Activated naive CD4-positive, alpha-beta T cell treated with anti-CD3 and anti-CD28 coated beads for 36 hours (primary cell): ENCODE measurements at places on chromosomes 2 and 18. TPM values are rescaled to one million over a fixed set of nuclear protein-coding genes. Genes with fewer than 3 reads are reported as not detected.

FAM237A gene
- not detected for total RNA-seq

DSG1 gene
- not detected for total RNA-seq

GREB1 gene
- 0.42 TPM for total RNA-seq

LYPD6B gene
- not detected for total RNA-seq

STK39 gene
- total RNA-seq: 43.1 TPM

EFR3B gene
- 0.41 TPM for total RNA-seq

HNMT gene
- total RNA-seq: not detected

DNA sequence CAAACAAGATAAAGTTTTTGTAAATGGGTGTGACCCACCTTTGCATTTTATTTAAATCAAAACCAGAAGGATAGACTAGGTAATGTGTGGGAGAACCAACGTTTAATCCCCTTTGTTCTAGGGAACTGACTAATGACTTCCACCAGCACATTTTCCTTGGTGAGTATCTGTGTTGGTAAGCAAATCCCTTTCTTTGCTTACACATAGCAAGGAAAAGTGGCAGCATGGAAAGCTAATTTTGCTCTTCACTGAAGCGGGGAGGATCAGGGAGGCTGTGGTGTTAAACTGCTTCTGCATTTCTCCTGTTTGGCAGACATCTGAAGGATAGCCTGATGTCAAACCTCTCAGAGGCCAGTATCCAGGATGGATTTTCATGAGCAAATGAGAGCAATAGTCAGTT, 331.1 kb downstream of the PTPRM start:
- no peak for DNase-seq

DNA sequence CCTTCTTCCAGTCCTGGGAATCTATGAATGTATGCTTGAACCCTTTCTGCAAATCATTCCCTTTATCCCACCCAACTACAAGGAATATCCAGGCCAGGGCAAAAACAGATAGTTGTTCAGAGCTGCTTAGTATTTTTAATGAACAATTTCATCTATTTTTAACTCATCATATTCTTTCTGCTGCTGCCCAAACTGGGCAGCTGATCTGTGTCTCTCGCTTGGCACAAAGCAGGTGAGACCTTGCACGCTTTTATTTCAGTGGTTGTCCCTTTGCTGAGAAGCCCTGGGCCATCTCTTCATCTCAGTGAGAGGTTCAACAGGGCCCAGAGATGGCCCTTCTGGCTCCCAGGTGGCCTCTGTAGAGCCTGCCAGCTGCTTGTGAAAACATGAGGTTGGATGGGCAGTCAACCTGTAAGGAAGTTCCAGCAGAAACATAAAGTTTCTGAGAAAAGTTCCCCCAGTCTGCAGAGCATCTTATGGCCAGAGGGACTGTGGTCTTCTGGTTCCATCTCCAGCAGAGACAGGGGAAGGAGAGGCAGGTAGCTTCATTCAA, 57.5 kb downstream of the MYCN start:
- DNase-seq: no peak

DNA sequence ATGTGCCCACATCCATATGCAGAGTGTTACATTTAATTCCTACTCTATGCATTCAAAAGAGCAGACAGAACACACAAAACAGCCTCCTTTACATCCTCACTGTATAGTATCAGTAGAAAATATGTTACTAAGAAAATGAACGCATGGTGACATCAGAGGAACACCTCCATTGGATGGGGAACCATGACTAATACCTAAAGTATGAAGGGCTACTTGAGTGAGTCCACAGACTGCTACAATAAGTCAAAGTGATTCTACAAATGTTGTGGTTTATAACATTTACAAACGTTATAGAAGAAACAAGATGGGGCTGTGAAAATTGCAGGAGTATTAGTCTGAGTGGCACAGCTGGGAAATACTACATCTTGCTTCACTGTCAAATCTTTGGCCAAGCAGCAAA, 1830.9 kb upstream of the PIK3C3 start:
- no peak for DNase-seq

- DNase-seq: peak; percentile 92
Observed at GRCh38 chr2:10331027-10331701, 28.5 kb downstream of the HPCAL1 start.

DNA sequence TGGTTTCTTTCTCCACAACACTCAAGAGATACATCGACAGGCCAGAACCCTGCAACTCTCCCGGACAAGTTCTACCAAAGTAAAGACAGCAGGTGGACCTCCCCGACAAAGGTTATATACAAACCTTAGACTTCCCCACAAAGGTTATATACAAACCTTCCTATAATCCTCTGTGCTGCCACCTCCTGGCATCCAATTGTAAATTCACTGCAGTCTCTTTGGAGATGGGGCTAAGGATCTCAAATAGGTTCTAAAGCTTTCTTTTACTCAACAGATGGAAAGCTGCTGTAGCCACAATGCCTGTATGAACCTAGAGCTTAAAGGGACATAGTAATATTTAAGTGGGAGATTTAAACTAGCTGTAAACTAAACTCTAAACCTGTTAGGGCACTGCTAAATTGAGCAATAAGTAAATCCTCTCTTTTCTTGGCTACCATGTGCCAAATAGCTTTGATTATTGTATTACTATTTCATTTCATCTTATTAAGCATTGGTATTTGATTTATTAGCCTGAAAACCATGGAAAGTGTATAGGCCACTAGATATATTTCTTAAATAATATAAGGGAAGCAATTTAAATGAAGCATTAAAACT, 9.8 kb upstream of the MREG start:
- DNase-seq: peak; percentile 67

DNA sequence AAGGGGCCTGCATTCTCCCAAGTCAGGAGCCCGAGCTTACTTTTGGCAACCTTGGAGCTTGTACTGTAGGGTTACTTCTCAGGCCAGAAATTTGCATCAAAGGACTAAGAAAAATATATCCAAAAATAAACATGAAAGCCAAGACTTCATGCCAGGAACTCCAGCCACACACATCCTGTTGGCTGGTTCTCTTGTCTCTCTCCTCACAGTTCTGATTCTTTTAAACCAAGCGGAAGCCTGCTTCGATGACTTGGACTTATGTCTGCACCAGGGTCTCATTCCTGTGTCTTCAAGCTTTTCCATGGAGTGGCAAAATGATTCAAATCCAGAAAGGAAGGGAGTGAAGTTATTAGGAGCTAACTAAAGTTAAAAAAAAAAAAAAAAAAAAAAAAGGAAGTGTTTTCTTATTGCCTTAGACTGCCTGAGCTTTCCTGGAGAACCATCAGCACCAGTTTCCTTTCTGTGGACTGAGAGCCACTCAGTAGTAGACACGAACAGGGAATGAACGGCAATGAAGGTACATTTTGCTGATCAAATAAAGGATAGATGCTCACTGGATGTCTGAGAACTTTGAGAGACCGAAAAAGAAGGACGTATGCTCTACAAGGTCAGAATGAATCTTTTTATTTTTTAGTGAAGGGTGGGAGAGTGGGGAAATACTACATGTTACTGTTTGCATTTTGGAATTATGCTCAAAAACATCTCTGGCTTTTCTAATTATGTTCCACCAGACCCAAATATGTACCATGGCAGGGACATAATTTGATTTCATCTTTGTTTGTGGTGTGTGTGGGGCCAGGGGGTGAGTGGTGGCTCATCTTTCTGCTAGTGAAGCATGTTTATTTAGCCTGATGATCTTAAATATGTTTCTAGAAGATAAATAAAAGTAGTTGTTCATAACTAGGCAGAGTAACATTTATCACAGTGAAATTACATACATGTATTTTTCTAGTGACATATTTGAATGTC, 86.0 kb downstream of the RAPGEF4 start:
- DNase-seq: no peak

DNA sequence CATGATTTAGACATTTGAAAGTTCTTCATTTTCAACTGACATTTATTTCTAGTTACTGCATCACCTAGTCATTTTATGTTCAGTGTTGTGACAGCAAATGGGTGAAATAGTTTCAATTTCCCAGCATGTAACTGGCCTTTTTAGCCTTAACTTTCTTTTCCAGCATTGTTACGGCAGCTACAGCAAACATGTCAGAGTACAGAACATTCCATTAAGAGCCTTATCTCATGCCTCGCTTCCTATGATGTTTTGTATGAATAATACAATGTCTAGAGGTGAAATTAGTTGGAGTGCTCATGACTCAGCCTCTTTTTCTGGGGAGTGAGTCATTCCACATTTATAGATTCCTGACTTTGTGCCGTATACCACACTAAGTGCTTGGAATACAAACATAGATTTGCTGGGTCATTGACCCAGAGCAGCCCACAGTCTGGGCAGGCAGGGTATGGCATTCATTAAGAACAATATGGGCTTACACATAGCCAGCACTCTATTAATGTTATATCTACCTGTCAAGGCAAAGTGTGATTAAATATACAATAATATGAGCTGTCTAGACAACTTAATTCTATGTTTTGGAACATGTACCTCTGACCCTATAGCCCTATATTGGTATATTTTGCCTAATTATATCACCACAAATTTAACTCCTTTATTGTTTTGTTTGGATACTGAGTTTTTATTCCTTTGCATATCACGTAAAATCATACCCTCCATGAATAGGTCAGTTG, 72.2 kb downstream of the MAP2 start:
- no peak for DNase-seq

GRCh38 chr2:8606226-8606625, 75.6 kb upstream of the ID2 start:
- no peak for DNase-seq

GRCh38 chr18:26802330-26803200, 62.9 kb downstream of the AQP4 start:
- no peak for DNase-seq

GRCh38 chr2:176424746-176425145, 155.5 kb downstream of the MTX2 start:
- DNase-seq: no peak

DNA sequence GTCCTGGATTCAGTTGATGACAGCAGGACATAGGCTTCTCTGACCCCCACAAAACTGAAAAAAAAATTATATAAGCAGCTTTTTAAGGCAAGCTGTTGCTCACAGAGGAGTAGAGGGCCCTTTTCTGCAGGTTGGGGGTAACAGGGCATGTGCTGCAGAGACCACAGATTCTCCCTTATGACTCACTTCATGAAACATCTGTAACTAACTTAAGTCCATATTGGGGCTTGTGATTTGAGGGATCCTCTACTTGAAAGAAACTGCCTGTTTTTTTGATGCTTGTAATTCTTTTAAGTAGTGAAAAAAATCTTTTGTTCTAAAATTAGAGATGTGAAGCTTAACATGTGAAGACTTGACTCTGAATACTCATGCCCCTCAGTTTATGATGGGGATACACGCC, 33.4 kb downstream of the XRCC5 start:
- DNase-seq: peak; percentile 52

DNA sequence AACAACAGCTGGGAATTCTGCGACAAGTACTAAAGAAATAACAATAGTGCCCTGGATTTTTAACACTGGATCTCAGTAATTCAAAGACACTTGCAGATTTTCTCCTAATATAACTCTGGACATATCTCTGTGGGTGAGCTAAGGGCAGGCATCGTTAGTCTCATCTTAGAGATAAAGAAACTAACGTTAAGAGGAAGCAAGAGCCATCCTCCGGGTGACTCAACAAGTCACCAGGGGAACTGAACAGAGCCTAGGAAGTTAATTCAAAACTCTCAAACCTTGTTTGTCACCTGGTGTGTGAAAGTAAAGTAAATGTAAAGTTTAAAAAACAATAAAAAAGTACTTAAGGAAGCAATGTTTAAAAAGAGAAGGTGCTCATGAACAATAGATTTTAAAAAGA, 41.6 kb upstream of the NRP2 start:
- no peak for DNase-seq
